ENCODE measurements at places on chromosomes 7 and 10.

DNA sequence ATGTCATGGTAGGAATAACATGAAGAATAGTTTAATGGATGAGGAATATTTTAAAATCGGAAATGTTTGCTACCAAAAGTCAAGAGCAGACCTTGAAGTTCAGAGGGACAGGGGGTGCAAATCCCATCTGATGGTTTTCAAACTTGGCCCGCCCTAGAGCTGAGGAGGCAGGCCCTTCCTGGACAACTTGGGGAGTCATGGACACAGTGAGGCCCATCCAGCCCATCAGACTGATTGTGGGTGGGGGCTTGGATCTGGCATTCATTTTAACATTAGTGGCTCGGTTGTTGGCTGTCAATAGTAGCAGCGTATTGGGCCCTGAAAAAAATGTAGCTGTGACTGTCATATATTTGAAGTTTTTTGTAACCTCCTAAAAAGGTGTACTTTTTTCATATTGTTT is 2.0 kb downstream of the C10orf90 start:
- DNase-seq, result no peak

DNA sequence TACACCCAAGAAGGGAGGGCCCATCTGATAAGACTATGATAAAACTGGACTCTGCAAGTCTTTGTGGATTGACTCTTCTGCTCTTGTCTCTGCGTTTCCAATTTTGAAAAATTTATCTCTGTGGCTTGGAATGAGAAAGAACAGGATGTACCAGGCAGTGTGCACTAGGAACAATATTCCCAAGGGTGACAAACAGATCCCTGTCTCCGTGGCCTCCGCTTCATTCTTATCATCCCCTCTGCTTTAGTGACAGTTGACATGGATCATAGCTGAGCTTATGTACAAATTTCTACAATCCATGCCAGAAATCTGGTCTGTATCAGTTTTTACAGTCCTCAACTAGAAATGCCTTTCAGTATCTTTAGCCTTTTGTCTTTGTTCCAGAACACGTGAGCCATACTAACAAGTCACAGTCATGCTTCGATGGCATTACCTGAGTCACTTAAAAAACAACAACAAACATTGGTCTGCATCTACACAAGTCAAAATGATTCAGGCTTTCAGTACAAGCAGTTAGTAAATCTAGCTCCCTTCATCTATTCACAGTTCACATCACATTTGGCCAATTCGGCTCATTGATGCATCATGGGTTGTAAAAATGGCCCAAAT is 393.6 kb upstream of the CELF2 start:
- no peak for DNase-seq

DNA sequence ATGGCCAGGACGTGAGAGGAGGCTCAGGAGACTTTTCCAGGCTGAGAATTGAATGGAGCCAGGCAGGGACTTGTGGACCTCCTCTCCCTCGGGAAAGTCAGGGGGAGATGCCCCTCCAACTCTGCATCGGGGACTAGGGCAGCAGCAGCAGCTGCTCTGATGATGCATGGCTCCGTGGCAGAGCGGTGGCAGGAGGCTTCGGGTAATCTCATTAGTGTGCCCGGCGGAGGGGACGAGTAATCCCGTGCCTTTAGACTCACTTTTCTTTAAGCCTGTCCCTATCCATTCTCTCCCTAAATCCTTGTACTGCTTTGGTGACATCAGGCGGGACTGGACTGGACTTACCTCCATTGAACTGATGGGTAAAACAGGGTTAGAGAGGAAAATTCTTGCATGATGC is 75.1 kb downstream of the ZMIZ1 start:
- DNase-seq, result no peak

DNA sequence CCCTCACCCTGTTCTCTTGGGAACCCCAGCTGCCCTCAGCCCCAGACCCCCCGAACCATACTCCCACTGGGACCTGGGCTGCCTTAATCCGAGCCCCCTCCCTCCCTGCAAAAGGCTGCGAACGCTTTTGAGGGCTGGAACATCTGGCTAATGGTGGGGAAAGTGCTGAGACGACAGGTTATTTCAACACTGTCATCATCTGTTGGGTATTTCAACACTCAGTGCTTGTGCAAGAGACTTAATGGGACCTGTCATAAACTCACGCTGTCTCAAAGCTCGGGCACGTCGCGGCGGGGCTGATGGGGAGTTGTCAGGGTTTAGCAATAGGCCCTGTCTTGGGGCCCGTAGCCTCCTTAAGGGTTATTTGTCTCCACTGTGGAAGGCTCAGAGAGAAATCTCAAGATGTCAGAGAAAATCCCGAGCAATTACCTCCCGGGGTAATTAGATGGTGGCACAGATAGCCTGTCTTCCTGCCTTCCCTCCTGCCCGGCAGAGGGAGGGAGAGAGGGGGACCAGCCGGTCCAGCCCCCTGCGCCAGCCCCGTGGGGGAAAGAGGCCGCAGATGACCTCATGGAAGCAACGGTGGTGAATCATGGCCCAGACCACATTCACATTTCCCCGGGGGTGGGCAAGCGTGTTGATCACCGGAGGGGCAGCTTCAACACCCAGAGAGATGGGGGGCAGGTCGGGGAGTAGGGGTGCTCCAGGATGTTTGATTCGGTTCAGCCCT is 88.7 kb upstream of the MYL10 start:
- no peak for DNase-seq

DNA sequence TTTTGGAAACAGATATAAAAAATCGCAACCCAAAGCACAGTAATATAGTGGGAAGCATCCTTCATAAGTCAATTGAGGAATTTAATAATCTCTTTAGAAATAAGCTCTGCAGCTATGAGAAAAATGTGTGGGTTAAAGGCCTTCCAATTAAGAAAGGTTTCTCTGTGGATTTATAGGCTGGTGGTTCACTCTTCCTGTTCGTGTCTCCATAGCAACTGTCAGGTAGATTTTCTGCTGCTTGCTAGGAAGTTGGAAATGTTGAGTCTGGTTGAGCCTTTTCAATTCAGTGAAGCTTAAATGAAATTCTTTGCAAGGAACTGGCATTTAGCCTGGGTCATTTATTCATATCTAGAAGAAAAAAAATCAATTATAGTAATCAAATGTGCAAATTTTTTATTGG is 652.8 kb upstream of the CELF2 start:
- no peak for DNase-seq

- DNase-seq, result no peak
Measured at GRCh38 chr7:55484241-55484640, 88.1 kb downstream of the VOPP1 start.

DNA sequence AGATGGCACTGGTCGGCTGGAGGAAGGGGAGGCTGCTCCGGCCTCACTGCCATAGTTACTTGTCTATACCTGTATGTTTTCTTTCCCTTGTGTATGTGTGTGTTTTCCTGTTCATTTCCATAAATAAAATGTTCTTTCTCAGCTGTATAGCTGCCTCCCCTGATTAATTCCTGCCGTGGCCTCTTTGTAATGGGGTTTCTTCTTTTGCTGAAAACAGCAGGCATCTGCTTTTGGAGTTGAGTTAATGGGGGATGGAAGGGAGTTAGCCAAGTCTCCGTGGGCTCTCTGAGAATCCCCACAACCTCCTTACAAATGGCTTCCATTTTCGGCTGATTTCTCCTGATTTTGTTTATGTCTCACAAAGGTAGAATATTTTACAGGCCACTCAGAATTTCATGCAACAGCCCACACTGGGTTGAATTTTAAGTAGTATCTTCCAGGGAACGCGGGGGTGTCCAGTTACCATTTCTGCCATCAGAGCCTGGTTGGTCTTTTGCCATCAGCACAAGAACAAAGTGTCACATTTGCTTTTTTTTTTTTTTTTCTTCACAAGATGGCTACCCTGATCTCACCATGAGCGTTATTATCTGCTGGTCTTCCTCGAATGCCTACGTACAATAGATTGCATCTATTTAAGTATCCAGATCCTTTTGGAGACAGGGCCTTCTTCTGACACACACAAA is 88.1 kb upstream of the NRP1 start:
- no peak for DNase-seq

DNA sequence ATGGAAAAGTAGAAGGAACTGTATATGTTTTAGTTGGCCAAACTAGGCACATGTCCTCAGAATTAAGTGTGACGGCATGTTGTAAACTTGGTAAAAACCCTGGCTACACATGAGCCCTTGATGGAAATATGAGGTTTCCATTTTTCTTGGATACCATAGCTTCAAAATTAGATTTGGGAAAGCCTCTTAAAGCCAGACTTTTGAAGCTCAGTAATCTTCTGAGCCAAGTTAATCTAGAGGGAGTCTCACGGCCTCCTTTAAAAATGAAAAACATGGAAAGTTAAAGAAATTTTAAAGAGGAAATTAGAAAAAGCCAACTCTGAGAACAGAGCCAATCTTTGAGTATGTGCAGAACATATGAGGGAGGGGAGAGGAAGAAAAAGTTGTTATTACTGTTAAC is 376.0 kb downstream of the CTNNA3 start:
- no peak for DNase-seq

DNA sequence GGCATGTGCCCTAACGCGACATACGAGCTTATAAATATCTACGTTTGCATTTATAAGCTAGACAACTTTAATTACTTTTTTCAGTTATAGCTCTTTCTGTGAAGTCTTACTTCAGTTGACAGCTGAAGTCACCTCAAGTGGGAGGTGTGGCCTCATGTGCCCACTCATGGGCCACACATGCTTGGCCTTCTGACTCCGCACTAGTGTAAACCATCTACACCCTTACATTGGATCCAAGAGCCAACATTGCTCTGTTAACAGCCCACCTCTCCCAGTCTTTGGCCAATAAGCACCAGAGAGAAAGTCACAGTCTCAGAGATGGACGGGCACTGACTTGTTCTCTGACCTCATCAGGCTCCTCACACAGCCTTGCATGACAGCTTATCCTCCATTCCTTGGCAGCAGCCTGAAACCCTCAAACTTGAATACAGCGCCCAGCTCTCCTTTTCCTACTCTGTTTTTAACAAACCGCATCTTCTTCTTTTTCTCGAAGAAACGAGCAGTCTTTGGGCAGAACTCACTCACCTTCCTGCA is 70.9 kb upstream of the AMPH start:
- no peak for DNase-seq

GRCh38 chr7:147861945-147862344 is 728.6 kb upstream of the C7orf33 start:
- DNase-seq, result no peak

DNA sequence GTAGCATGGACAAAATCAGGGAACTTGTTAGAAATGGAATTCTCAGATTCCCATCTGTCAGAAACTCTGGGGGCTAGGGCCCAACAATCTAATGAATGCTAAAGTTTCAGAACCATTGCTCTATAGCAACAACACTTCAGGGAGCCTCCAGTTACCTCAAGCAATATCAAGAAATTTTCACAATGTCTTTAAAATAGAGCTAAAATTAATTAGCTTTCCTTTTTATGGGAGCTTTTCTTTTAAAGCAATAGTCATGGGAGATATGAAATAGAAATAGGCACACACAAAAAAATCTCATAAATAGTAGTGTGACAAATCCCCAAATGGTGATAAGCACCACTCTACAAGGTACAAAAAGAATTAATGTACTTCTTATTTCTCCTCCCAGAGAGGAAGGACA is 80.9 kb downstream of the AASS start:
- DNase-seq, result no peak

DNA sequence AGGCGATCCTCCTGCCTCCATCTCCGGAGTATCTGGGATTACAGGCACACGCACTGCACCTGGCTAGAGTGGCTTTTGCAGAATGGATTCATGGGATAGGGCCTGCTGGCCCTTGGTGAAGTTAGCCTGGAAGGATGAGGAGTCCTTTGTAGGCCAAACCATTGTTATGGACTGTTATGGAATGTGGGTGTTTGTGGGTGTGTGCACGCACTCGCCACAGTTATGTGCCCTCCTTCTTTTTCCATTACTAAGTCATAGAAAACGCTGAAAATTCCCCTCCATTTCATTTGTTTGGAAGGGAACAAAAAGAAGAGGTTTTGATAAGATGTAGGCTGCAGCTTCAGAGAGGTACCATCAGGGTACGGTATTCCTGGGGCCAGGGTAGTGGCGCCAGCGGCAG is 15.0 kb downstream of the ZNF862 start:
- DNase-seq, result no peak

- no peak for DNase-seq
Measured at GRCh38 chr10:70067586-70067985, 14.9 kb downstream of the MACROH2A2 start.

DNA sequence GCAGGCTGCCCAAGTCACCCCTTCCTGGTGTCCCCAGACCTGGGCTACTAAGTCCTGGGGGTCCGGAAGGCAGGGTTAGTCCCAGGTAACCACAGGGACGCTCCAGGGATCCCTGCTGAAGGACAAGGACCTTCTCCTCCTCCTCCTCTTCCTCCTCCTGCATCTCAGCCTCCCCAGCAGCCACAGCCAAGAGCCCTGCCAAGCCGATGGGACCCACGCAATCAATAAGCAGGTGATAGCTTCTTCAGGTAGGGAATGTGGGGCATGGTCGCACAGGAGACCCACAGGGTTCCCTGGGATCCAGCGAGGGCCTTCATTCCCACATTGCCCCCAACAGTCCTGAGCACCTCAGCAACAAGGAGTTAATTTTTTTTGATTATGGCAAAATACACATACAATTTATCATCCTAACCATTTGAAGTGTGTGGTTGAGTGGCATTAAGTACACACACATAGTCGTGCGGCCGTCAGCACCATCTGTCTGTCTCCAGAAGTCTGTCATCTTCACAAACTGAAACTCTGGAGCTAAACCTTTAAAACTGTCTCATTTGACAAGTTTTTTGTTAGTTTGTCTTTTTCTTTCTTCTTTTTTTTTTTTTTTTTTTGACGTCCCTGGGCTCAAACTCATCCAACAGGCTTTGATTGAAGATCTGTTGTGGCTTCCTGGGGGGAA is 12.1 kb downstream of the CRYGN start:
- DNase-seq, result no peak

DNA sequence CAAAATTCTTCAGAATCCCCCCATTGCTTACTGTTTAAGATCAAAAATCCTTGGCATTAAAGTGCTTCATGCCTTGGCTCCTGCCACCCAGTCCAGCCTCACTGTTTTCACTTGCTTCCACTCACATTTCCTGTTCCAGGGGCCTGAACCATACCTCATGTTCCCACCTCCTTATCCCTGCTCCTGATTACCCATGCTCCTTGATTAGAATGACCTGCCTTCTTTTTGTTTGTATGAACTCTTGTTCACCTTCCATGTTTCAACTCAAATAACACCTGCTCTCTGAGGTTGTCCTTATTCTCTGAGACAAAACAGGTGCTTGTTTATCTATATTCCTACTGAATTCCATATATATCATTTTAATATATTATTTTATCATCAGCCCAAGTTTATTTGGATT is 77.1 kb upstream of the VSTM2A start:
- no peak for DNase-seq

DNA sequence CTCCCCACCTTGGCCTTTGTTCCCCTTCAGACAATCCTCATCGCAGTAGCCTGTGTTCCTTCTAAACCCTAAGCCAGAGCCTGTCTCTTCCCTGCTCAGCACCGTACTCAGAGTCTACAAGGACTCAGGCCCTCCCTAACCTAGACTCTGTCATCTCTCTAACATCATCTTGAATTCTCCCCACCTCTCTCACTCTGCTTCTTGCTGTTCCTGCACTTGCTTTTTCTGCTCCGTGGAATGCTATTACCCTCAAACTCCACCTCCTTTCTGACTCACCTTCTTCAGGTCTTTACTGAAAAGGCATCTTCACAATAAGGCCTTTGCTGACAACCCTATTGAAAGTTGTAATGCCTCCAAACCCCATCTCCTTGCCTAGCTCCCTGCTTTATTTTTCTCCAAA is 141.0 kb downstream of the DKK1 start:
- no peak for DNase-seq
